ENCODE measurements at places on chromosomes 6 and 20.

DNA sequence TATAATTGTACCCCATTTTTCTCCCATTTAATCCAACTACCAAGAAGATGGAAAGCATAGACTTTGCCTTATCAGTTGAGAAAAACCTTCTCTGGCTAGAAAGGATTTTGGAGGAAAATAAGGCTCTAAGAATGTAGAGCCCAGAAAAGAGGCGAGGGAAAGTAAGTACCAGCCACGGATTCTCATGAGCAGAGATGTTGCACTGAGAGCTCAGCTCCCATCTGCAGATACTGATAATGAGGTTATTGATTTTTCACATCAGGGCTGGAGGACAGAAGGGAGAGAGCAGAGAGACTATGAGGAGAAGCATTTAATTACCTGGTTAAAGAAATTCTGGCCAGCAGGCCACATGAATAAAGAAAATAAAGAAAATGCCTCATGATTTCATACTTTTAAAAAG lies 104.4 kb upstream of the FAM184A start:
- DNase-seq, result no peak

DNA sequence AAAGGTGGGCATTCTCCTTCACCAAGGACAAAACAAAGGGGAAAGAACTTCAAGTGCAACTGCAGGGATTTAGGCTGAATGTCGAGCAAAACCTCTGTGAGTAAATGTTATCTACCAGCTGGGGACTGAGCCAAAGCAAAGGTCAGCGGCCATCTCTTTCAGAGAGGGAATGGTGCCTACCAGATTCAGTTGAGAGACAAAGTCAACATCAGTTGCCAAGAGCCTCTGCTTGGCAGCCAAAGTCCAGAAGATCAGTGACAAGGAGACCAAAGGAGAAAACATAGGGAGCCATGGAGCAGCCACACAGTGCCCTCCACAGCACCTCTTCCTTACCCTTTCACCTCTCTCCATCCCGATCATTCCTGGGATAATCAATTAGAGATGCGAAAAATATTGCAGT lies 472.5 kb downstream of the KIF16B start:
- DNase-seq, result no peak

- DNase-seq, result peak; percentile 15
Measured at GRCh38 chr6:19873031-19873430, 35.9 kb downstream of the ID4 start.

DNA sequence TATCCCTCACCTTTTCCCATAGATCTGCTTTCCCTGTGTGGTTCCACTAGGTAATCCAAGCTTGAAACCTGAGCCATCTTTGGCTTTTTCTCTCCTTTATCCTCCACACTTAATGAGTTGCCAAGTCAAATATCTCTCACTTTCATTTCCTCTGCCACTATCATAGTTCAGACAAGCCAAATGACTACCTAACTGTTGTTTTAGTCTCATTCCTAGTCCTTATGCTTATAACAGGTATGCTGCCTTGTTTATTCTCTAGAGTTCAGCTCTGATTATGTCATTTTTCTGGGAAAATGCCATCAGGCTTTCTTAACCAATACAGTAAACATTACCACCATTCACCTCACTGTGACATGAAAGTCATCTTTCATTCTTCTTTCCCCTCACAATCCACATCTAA lies 6.5 kb downstream of the EFHC1 start:
- no peak for DNase-seq

DNA sequence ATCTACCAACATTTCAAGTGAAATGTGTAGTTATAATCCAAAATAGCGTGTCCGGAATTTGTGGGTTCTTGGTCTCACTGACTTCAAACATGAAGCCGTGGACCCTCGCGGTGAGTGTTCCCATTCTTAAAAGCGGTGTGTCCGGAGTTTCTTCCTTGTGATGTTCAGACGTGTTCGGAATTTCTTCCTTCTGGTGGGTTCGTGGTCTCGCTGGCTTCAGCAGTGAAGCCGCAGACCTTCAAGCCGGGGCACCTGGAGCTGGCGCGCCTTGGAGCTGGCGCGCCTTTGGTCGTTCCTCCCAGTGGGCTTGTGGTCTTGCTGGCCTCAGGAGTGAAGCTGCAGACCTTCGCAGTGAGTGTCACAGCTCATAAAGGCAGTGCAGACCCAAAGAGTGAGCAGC lies 291.5 kb upstream of the EYS start:
- DNase-seq, result no peak

DNA sequence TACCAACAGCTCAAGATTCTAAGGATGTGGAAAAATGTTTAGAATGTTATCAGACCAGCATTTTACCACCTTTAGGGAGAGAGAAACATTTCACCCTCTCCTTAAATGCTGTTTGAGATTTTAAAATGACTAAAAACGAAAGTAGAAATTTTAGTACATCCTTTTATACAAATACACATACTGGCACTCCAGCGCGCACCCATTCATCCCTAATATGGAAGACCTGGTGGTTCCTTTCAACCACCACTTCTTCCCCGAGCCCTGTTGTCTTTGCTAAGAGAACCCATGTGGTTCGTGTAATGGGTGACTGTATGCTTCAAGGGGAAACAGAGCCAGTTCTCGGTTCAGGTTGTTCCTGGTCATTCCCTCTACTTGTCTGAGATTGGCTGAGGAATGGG lies 21.3 kb downstream of the SPATA2 start:
- DNase-seq, result no peak

GRCh38 chr6:28208111-28208659 lies 16.9 kb upstream of the ZSCAN9 start:
- DNase-seq, result no peak

GRCh38 chr6:43491750-43492661 lies 14.6 kb downstream of the TJAP1 start:
- no peak for DNase-seq

GRCh38 chr20:50346374-50347283 lies 156.0 kb downstream of the CEBPB start:
- DNase-seq, result no peak

DNA sequence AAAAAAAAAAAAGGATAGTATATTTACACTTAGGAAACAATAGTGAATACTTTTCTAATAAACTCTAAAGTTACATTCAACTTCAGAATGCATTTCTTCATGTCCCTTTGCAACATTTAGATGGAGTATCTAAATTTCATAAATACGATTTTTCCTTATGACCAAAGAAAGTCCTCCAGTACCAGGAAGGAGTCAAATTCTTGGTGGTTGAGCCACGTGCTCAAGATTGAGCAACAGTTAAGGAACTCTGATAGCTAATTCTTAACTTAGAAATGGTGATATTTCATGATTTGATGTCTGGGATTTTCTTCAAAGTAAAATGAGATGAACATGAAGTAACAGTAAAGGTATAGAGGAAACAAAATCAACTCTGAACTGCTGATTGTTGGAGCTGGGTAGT lies 92.7 kb downstream of the SASH1 start:
- no peak for DNase-seq

DNA sequence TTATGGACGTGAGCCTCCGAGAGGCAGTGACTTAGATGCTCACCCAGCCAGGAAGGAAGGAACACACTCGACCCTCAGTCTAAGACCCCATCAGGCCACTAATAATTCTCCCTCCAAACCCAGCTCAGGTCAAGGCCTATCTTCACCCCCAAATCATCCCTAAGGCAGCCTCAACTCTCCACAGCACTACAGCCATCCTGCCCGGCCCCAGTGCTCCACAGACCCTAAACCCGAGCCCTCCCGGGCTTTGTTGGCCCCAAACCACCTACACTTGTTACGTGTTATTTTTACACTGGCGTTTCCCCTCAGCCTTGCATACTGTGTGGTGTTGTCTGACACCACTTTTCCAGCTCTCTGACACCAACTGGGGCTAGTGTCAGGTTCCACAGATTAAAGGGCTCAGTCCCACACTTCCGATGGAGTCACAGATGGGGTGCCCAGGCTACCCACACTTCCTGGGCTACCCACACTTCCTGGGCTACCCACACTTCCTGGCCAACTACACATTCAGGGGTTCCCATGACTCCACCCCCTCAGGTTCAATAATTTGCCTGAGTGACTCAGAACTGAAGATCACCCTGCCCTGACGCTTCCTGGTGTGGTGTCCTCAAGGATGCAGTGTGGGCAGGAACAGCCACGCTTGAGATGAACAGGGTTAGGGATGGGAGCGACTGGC lies 25.3 kb downstream of the RBCK1 start:
- no peak for DNase-seq

GRCh38 chr20:61776491-61777075 lies 289.1 kb downstream of the TAF4 start:
- no peak for DNase-seq

DNA sequence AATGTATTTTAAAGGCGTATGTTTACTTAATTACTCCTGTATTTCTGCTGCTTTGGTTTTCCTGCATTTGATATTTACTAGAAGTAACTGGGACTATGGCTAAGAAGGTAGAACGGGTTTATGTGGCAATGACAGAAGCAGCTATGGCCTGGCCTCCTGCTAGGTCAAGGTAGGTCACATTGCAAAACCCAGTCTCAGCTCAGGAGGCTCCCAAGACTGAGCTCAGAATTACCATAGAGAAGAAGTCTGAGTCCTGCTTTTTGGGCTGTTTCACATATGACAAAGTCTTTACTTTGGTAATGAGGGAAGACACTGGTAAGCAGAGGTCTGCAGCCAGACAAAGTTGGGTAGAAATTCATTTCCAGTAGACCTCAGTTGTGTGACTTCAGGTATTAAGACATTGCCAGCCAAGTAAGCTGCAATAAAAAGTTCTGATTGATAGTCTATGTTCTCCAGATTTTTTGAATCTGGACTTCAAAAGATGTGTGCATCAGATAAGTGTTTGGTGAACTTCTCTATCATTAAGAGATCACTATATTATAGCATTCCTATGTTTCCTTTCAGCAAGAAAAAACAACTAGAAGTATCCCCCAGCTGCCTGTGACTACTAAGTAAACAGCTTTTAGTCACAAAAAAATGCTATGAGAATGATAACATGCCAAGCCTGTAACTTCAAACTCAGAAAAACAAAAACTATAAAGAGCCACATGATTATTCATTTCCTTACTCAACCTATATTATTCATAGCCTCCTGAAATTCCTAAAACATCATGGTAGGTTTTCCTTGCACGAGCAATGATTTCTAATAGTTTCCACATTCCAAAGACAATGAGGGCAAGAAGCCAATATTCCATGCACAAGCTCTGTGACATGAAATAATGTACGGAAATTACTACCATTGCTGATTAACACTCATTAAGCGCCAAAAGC lies 312.3 kb downstream of the HAO1 start:
- DNase-seq, result no peak

- no peak for DNase-seq
Measured at GRCh38 chr6:96521306-96521643, 331 bp upstream of the UFL1 start.

DNA sequence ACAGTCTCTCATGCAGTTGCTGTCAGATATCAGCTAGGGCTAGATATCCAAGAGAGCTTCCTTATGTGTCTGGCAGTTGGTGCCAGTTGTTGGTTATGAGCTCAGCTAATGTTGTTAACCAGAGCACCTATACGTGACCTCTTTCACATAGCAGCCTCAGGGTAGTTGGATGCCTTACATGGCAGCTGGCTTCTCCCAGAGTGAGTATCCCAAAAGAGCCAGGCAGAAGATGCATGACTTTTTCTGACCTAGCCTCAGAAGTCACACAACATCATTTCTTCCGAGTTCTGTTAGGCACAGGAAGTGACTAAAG lies 175.7 kb downstream of the VEGFA start:
- DNase-seq, result no peak

DNA sequence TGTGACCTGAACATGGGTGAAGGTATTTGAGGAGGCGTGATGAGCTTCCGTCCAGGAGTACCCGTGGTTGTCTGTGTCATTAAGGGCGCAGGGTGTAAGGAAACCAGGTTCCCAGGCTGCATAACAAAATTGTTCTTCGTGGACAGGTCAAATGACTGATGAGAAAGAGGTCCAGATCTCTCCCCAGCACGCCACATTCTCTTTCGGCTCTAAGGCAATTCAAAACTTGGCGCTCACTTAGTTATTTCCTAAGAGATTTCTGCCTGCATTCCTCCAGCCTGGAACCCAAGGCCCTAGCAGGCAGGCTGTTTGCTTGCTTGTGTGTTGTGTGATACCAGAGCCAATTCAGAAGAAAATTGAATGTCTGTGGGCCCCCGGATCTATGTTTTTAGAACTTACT lies 139.9 kb downstream of the AGPAT4 start:
- DNase-seq, result no peak

- DNase-seq, result no peak
Measured at GRCh38 chr20:56710125-56710524, 81.0 kb downstream of the TFAP2C start.

DNA sequence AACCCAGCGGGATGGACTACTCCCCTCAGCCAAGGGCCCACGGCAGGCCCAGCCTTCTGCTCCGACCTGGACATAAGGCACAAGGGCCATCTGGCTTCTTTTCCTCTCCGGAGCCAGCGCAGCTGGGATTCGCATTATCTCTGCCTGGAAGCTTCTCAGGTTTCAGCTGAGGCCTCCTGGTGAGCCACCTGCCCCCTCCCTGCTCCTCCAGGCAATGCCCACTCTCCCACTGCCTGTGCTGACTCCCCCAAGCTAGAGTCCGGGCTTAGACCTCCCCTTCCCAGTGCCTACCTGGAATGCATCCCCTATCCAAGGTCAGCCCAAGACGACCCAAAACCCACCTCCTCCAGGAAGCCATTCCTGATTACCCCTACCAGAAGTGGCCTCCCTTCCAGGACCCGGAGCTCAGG lies 60.7 kb downstream of the EZR start:
- no peak for DNase-seq

- peak; percentile 14 for DNase-seq
Measured at GRCh38 chr6:148617530-148617929, 129.3 kb upstream of the UST start.

DNA sequence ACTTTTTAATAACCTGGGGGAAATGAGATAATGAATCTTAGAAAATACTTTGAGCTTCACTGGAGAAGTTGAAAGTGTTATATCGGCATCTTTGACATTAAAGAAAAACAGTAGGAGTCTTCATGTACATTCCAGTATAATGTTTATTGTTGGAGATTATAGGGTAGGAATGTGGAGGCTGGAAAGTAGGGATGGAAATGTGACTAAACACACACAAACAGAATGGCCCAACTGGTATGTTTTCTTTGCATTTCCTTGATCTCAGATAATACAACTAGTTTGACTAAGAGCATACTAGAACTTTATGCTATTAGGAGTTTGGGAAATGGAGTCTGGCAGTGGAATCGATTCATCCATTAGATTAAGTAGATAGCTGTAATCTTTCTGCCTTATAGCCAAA lies 10.1 kb upstream of the BAG2 start:
- no peak for DNase-seq

- no peak for DNase-seq
Measured at GRCh38 chr6:118895859-118896258, 1.9 kb downstream of the ASF1A start.

DNA sequence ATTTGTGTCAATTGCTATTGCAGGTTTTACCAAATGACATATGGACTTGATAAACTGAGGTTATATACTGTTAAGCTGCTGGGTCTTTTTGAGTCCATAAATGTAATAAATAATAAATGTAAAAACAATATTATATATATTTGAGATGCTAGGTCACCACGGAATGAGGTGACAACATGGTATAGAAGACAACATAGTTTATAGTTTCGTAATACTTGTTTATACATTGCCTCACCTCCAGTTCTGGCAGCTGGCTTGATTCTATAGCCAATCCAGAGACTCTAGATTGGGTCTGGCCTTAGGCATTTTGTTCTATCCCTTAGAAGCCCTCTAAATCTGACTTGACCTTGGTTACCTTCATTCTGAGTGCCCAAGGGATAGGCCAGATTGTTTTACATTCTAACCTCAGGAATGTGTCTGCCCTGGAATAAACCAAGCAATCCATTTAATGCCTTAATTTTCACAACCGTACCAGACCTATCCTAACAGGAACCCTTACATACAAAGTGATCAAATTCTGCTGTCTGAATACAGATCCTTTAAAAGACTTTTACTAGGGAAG lies 61.5 kb upstream of the STXBP5 start:
- no peak for DNase-seq
